ENCODE measurements at places on chromosomes 4 and X. TPM values are rescaled to one million over a fixed set of nuclear protein-coding genes. Genes with fewer than 3 reads are reported as not detected.

DNA sequence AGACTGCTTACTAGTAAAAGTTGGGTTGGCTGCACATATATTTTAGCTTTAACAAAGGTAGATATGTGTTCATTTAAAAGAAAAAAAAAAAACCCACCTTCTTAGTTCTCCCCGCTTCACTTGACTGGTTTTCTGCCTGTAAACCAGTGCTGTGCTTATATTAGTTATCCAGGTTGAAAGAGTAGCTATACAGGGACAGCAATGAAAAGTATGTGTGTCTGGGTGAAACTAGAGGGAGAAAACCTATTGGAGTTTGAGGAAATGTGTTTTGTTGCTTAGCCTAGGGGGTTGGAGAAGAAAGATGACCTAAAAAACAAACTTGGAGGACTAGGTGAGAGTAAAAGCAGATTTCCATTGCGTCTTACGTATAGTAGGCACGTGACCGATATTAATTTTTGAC is 4.5 kb downstream of the JADE1 start:
- no peak for DNase-seq

The CHRNA9 gene
- not detected for total RNA-seq

The MUC7 gene
- not detected for total RNA-seq

- peak; percentile 30 for DNase-seq
Observed at GRCh38 chr4:143202824-143203223, 18.1 kb downstream of the USP38 start.

- DNase-seq, result no peak
Observed at GRCh38 chr4:54958236-54958635, 167.2 kb downstream of the KDR start.

DNA sequence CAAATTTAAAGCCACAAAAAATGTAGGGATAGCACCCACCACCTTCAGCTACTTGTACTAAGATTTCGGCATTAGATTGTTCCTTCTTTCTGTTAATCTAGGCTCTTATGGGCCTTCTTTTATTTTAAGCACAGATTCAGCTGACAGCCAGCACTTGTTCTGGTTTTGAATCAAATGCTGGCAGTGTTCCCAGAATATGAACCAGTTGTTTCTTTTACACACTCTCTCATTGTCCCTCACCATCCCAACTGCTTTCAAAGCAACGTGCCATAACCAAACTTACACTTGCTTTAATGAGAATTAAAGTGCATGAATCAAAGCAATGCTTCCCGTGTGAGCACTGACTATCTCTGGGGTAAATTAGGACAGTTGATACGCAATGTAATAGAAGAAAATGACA is 744.5 kb upstream of the FAM241A start:
- DNase-seq, result peak; percentile 78

DNA sequence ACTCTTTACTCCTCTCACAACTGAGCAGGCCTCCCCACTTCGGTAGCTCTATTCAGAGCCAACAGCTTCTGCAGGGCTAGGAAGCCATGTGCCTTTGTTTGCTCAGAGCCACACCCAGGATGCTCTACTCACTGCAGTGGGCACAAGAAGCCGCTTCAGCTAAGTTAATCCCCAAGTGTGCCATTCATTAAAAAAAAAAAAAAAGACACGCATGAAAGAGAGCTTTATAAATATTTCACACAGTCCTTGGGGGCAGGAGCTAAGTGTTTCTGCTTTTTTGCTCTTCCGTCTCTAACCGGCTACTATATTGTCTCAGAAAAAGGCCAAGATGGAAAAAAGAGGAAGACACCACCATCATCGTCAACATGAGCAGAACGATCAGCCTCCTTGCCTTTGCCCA is 8.1 kb downstream of the CRMP1 start:
- no peak for DNase-seq

- no peak for DNase-seq
Observed at GRCh38 chrX:34371754-34372153, 239.6 kb upstream of the FAM47A start.

The REELD1 gene
- total RNA-seq, result not detected

GRCh38 chr4:151035328-151035727 is 20.2 kb upstream of the LRBA start:
- no peak for DNase-seq

The USP17L20 gene
- not detected for total RNA-seq

DNA sequence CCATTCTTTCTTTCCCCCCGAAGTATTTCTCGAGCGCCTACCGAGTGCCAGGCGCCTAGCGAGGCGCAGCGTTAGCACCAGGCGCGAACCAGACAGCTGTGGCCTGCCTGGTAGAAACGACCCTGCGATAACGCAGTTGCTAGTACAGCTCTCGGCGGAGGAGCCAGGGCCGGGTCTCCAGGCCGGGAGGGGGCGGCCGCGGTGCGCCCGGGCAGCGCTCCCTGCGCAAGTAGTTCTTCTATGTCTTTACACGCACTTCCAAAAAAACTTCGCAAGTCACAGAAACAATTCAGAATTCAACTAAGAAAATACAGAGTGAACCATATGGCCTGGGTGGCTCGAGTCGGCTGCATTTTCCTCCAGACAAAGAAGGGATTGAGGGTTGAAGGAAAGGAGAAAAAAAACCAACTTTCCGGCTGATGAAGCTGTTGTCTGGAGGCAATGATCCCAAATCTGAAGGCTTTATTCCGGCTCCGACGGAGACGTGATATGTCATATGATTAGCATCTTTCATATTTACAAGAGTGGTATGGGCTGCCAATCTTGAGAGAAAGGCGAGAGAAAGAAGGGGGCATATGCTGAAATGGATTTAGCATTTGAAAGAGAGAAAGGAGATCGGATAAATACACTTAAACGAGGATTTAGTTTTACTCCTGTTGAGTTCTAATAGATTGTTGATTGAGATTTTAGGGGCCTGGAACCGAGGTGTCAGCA is 7.2 kb upstream of the NEUROG2 start:
- no peak for DNase-seq
